Putamen (tissue), 1 donor: ENCODE measurements at places on chromosomes 4 and X.

GRCh38 chr4:59180161-59180560 is 2020.0 kb upstream of the ADGRL3 start:
- DNase-seq: no peak

- no peak for DNase-seq
Measured at GRCh38 chrX:106612393-106612763, 600 bp downstream of the RADX start.

- no peak for DNase-seq
Measured at GRCh38 chrX:9832811-9833210, 46.6 kb downstream of the SHROOM2 start.

DNA sequence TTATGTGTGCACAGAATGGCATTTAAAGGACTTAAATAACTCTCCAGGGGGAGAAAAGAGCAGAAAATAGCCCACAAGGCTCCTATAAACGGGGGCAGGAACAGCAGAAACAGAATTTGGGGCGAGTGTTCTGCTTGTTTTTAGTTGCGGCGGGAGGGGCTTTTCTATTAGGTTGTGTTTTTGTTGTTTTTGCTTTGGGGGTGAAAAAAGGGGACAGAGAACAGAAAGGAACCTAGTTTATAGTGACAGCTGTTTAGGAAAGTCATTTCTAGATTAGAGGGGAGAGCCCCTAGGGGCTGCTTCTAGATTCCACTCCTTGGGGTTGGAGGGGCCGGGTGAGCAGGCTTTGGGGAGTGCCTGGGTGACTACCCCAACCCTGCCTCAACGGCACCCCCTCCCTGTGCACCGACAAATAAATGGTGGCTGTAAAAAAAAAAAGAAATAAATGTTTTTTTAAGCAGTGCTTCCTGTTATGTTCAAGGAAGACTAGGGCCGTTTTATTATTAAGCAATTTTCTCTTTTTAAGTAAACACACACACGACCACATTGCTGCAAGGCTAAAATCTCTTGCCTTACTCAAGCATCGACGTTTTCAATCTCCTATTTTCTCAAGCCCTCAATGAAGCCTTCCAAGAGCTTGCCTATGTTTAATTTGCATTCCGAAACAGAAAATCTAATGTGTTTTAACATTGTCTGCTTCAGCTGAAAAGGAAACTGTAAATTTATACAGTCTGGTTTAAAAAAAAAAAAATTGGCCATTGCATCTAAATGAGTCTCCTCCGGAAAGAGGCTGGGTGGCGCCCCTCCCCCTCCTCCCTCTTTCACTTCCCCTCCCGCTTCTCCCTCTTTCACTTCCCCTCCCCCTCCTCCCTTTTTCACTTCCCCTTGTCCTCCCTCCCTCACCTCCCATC is 123.3 kb upstream of the TBL1X start:
- DNase-seq: peak; percentile 63
